Spinal cord (tissue), 10 donors: ENCODE measurements at places on chromosomes 12 and 14. TPM values are rescaled to one million over a fixed set of nuclear protein-coding genes. Genes with fewer than 3 reads are reported as not detected.

CCDC38 gene
- total RNA-seq, result not detected

APOF gene
- total RNA-seq, result not detected

PRIMA1 gene
- 5.7 TPM for total RNA-seq

KRT73 gene
- total RNA-seq, result not detected

RDH12 gene
- 0.28 TPM for total RNA-seq

CCDC197 gene
- not detected for total RNA-seq

SALL2 gene
- 47.0 TPM for total RNA-seq

MYRFL gene
- total RNA-seq, result 1.1 TPM

VRTN gene
- total RNA-seq, result not detected

RERGL gene
- total RNA-seq, result 7.7 TPM

POTEG gene
- total RNA-seq, result not detected

EID3 gene
- total RNA-seq, result 6.5 TPM

TCL1B gene
- not detected for total RNA-seq

OR6S1 gene
- not detected for total RNA-seq

KLRG1 gene
- total RNA-seq, result 9.4 TPM
